ENCODE measurements at places on chromosomes 6 and 20.

GRCh38 chr6:125154118-125154760 is 666 bp downstream of the TPD52L1 start:
- DNase-seq = peak; percentile 70
- peak overlapping the region; percentile 61 for H3K4me3 ChIP-seq
- peaks cover 9% of the 10 kb centered on the region for H3K4me1 ChIP-seq
- no peaks in the 10 kb centered on the region for H3K36me3 ChIP-seq

- DNase-seq = no peak
- H3K36me3 ChIP-seq = no peaks in the 10 kb centered on the region
- H3K27ac ChIP-seq = peak overlapping the region; percentile 88
- H3K4me3 ChIP-seq = peak overlapping the region; percentile 98
- no peaks in the 10 kb centered on the region for H3K27me3 ChIP-seq
These were observed 906 bp upstream of the FOXP4 start for GRCh38 chr6:41545247-41545702.

- DNase-seq = no peak
- H3K36me3 ChIP-seq = no peaks in the 10 kb centered on the region
- peaks cover 2% of the 10 kb centered on the region for H3K27me3 ChIP-seq
- no peak overlapping the region for H3K4me3 ChIP-seq
- no peak overlapping the region for H3K27ac ChIP-seq
These were observed 54.7 kb upstream of the GGTLC1 start for GRCh38 chr20:24043294-24043693.

DNA sequence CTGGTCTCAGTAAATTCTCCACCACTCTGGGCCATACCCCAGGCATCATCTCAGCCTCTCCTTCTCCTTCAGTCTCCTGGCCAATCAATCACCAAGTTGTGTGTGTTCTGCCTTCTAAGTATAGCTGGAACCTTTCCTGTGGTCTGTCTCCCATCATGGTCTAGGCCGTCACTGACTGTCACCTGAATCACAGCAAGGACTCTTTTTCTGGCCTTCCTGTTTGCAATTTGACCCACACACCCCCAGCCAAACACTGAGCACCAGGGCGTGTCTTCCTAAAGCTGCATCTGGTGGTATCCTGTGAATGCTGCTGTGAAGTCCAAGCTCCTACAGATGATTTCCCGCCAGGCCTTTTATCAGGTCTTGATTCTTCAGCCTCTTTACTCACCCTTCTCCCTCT is 52.6 kb upstream of the PRELID3B start:
- H3K27me3 ChIP-seq = peaks cover 4% of the 10 kb centered on the region
- no peaks in the 10 kb centered on the region for H3K36me3 ChIP-seq
